Epithelial cell of prostate (primary cell): ENCODE measurements at places on chromosomes 6 and 20.

GRCh38 chr6:80502871-80503270 lies 396.4 kb downstream of the BCKDHB start:
- DNase-seq = no peak

DNA sequence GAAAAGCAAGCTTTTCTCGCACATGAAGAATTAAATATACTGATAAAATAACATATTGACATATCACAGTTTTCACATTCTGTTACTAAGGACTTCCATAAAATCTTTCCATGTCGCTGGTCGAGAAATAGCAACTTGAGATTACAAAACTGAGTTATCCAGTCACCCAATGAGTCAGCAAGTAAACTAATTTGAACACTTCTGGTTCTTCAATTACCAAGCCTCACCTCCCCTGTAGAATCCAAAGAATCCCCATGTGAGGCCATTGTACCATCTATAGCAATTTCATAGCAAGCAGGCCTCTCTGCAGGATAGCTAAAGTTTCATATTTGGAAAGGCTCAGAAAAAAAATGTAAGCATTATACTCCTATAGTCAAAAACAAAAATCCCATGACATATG lies 87.3 kb downstream of the PKHD1 start:
- no peak for DNase-seq

DNA sequence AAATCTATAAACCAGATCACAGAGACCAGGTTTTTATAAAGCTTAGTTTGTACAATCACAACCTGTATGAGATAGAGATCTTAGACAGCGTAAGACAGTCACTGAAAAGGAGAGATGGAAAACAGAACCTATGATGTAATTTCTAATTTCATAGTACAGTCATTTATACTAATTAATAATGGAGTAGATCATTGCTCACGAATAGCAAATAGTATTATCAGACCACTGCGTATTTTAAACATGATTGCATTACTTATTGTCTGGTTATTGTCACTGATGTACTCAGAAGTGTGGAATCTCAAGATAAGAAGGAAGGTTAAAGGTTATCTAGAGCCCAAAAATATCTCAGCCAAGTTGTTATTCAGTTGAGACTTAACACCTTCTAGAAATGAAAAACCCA lies 115.6 kb downstream of the KHDC1L start:
- DNase-seq = no peak

DNA sequence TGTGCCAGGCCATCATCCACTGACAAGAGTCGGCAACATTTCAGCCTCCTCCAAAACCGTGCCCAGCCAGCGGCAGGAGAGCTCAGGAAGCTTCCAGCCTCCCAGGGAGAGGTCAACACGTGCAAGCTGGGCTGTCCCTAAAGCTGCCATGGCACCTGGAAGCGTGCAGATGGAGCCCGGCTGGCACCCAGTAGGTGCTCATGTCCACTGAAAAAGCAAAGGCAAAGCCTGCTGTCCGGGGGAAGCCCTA lies 14.4 kb upstream of the TLDC2 start:
- DNase-seq = no peak

GRCh38 chr20:38377039-38377685 lies 30.9 kb downstream of the LBP start:
- DNase-seq = no peak

GRCh38 chr6:41239467-41240159 lies 11.5 kb downstream of the TREML4 start:
- no peak for DNase-seq

- DNase-seq = peak; percentile 81
These were observed 21.3 kb downstream of the SNAP25 start for GRCh38 chr20:10239954-10240353.

DNA sequence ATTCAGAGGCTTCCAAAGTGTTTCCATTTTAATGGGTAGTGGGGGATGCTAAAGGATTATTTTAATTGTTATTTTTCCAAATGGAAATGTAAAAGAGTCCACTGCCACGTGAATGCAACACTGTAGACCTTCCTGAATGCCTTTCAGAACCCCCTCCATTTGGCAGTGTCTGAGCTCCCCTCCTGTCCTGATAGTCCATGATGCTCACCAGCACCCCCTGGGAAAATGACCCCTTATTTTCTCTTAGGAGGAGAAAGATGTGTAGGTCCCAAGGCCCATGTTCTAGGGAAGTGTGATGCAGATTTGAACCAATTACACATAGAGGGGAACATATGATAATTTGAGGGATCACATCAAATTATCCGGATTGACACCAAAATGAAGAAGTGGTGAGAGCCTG lies 46.8 kb upstream of the SH3BGRL2 start:
- DNase-seq = no peak

GRCh38 chr20:62917720-62918119 lies 8.6 kb downstream of the DIDO1 start:
- no peak for DNase-seq

- DNase-seq = peak; percentile 99
These were observed 502.2 kb upstream of the JARID2 start for GRCh38 chr6:14743474-14744211.

GRCh38 chr6:142440600-142441293 lies 138.9 kb downstream of the ADGRG6 start:
- DNase-seq = no peak

DNA sequence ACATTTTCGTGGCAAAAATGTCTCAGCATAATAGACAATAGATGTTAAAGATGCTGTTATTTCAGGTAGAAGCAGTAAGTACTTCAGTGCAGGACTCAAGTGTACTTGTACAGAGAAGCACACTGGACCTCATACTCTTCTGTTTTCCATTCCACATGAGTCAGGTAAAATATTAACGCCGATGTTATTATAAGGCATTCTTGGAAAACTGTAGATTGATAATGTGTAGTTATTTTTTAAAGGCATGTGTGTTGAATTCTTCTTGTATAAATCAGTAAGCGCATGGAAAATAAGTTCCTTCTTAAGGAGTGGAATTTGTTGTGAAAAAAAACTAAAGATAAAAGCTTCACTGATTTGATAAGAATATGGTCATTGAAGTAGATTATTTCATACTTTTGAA lies 45.8 kb downstream of the DOP1A start:
- DNase-seq = no peak
